ENCODE measurements at places on chromosomes 6 and 20.

- peak; percentile 7 for DNase-seq
Measured at GRCh38 chr6:52361414-52361944, 472 bp upstream of the PAQR8 start.

DNA sequence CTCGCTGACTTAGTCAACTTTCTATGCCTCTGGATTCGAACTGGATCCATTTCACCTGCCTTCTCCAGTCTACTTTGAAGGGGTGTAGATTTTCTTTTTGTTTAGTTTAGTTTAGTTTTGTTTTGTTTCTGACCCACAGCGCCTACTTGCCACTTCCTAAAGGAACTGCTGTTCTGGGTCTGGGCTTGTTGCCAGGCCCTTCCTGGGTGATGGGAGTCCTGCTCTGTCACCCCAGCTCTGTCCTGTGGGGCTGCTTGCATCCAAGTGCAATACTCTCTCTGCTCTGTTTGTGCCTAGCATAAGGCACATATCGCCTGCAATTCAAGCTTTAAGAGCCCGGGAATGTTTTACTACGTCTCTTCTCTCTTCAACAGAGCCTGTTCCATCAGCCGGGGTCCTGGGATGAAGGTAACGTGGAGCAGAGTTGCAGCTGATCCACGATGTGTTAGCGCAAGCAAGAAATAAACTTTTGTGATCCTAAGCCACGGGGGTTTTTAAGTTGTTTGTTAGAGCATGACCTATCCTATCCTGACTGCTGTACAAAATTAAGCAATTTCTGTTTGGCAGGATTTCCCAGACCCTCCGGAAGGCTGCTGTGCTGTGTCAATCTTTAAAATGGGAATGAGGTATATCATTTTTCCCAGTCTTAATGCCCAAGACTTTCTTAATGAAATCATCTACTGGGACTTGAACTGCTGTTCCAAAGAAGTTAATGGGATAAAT lies 30.9 kb upstream of the TAGAP start:
- DNase-seq = no peak

DNA sequence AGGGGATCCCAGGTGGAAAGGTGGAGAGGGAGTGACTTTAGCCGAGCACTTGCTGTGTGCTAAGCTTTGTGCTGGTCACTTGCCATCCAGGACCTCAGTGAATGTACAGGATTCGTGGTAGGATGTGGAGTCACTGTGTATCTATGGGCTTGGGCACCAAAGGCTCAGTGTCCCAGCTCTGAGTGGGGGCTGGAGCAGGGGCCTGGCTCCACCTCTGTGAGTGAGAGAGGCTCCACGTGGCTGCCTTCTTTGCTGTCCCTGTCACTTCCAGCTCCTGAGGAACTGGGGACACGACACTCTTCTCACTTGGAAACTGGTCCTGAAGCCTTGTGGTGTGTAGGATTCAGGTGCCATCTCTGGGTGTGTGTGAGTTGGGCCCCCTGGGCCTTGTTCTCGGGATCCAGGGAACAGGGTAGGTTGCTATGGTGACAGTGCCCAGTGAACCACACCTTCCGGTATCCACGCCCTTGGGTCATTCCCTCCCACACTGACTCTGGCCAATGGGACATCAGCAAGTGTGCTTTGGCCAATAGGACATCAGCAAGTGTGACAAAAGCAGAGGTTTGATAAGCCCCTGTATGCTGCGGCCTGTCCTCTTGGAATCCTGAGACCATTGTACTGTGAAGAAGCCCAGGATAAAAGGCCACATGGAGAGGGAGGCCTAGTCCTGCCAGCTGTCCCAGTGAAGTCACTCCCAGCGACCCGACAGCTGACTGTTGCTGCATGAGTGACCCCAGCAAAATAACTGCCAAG lies 87.7 kb downstream of the CDH22 start:
- DNase-seq = no peak

- DNase-seq = no peak
Measured at GRCh38 chr20:63860325-63861051, 810 bp upstream of the ABHD16B start.

GRCh38 chr6:139760128-139760527 lies 385.7 kb upstream of the CITED2 start:
- no peak for DNase-seq

DNA sequence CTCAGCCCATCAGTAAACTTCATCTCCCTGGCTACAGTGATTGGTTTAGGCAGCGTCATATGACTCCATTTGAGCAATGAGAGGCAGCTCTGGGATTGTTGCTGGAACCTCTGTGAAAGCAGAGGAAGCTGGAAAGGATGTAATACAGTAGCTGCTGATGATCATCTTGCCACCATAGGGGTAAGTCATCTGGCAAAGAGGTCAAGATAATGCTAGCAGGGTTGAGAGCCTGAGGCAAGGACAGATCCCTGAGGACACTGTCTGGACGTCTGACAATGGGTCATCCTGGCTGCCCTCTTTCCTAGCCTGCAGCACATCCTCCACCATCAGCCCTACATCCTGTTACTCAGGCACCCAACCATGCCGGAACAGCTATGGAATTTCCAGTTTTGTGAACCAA lies 25.5 kb upstream of the FKBP1A start:
- DNase-seq = no peak

DNA sequence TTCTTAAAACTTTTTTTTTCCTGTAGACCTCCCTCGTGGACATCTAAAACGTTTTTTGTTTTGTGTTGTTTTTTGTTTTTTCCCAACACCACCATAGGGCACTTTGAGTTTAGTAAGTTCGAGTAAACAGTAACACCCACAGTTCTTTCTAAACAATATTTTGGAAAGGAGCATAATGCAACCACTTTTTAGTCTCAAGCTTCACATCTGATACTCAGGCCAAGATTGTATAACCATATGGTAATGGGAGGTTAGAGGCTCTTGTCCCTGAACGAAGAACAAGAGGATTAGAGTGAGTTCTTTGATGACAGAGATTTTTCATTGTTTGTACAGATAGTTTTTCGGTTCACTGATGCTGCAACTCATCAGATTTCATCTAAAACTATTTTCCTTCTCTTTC lies 144.6 kb downstream of the MTHFD1L start:
- DNase-seq = no peak

DNA sequence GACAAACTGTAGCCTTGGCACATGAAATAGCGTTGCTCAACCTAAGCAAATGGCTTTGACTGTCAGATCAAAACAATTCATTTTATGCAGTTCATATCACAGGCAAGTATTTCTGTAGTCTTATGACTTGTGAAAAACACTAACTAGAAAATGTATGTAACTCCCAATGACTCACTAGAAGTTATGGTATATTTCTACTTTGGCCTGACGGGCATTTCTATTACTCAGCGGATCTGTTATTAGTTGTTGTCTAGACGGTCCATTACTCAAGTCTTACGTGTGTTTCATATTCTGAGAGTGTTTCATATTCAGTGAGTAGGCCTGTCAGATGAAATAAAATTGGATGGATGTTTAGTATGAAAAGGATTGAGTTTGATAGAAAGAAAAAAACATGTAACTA lies 880.9 kb downstream of the PRIM2 start:
- no peak for DNase-seq

DNA sequence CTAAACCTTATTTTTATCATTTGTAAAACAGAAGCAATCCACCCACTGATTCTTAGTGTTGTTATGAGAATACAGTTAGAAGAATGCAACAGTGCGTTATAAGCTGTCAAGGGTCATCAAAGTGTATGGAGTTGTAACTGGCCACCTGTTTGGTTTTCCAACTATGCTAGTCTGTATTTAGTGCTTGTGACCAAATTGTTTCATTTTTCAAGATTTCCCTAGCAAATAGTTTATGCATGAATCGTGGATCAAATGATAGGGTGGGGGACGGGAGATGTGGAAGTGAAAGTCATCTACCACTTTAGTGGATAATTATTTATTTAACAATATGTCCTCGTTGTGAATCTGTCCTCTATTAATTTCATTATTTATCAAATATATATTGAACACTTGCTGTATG lies 175.4 kb upstream of the HDDC2 start:
- no peak for DNase-seq

DNA sequence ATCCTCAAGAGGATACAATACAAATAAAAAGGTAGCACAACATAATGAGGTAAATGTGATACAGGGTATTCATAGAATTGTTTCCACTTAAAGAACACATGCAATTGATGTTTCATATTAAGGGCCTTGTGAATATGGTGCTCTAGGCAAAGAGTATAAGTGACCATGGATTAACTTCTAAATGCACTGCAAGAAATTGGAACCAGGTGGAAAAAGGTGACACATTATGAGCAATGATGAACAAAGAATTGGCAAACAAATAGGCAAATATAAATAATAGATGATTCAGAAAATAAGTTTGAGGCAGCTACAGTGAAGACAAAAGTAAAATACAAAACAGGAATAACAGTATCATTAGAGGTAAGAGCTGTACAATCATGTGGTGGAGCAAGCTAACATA lies 192.0 kb downstream of the GRIK2 start:
- no peak for DNase-seq

GRCh38 chr6:131163886-131164285 lies 28.6 kb downstream of the AKAP7 start:
- DNase-seq = no peak

GRCh38 chr6:107603006-107603370 lies 113.1 kb downstream of the SOBP start:
- DNase-seq = no peak

- DNase-seq = no peak
Measured at GRCh38 chr6:98958776-98959175, 11.0 kb upstream of the FBXL4 start.

DNA sequence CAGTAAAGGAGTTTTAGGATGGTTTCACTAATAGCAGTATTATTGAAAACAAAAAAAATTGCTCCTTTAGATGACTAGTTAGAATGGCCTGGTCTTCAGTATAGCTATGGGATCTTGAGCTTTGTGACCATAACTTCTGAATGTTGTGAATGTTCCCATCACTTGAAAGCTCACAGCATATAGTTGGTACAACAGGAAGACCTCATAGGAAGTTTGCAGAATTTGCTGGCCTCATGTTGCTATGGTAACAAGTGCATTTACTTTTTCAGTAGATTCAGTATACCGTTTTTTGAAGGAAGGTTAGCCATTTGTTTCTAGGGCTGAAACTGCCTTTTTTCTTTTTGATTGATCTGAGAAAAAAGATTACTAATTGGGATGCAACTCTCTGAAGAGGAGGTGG lies 8.3 kb downstream of the PHF3 start:
- no peak for DNase-seq

DNA sequence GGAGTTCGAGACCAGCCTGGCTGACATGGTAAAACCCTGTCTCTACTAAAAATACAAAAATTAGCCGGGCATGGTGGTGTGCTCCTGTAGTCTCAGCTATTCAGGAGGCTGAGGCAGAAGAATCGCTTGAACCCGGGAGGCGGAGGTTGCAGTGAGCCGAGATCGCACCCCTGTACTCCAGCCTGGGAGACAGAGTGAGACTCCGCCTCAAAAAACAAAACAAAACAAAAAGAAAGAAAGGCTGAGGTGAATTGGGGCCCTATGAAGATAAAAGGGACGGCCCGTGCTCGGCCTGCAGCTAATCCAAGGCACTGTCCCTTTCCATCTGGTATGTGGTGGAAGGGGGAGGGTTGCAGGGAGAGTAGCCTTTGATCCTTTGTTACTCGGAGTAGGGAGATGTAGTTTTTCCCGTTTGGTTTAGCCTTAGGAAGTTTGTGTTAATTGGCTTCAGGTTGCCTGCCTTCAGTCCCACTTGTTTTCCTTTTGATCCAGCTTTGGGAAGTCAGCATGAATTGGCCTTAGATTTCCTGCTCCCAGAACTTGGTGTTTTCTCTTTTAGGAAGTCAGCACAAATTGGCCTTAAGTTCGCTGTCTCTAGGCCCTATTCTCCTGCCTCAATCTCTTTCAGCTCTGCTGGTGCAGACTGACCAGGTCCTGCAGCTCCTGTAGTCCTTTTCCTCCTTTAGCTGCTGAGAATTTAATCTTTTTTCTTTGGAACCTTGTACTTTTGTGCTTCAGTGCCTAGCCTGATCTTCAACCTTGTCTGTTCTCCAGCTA lies 36.1 kb upstream of the PAQR8 start:
- DNase-seq = no peak

DNA sequence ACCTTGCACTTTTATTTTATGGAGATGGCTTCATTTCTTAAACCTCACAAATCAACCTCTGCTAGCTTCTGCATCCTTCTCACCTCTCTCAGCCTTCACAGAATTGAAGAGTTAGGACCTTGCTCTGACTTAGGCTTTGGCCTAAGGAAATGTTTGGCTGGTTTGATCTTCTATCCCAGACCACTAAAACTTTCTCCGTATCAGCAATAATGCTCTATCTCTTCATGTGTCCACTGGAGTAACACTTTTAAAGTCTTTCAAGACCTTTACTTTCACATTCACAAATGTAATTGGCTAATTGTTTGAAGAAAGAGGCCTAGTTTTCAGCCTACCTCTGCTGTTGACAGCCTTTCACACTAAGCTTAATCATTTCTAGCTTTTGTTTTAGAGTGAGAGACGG lies 212.9 kb downstream of the TTLL2 start:
- no peak for DNase-seq

GRCh38 chr6:3417473-3417872 lies 39.4 kb downstream of the SLC22A23 start:
- DNase-seq = no peak

GRCh38 chr6:108622641-108623298 lies 62.1 kb downstream of the FOXO3 start:
- no peak for DNase-seq

- DNase-seq = no peak
Measured at GRCh38 chr20:51769976-51770615, 1.9 kb upstream of the ATP9A start.

DNA sequence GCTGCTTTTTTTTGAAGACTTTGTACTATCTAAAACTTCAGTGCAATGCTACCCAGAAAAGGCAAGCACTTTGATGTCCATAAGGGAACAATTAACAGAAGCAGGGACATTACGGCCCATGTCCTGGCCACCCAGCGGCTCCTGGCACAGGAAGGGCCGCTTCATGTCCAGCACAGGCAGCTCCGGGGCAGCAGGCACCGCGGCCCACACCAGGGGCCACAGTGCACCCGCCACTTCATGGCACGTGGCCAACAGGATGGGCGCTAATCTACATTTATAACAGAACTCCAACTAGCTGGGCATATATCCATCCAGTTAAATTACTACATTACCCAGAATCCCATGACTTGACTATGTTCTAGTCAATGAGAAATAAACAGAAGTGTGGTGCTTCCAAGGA lies 198.2 kb upstream of the ID4 start:
- no peak for DNase-seq

- no peak for DNase-seq
Measured at GRCh38 chr20:43389211-43389610, 68.5 kb upstream of the SRSF6 start.

DNA sequence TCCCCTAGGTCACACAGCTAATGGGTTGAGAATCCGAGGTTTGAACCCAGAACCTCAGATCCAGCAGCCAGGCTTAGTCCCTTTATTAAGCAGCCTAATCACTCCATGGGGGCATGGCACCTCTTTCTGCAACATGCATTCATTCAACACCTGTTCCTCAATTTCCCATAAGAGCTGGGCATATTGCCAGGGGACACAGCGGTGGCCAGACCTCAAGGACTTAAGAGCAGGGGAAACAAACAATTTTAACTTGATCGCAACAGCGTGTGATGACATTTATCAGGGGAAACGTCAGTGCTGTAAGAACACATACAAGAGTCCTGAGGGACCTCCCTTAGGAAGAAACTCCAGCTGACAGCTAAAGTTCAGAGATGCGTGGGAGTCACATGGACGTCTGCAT lies 267.4 kb upstream of the CDH4 start:
- DNase-seq = no peak

Measured in activated T-cell treated with anti-CD3 and anti-CD28 coated beads, Interleukin-2, amount 50 U/mL, for 72 hours (primary cell).